ENCODE measurements at places on chromosomes 3 and 15. TPM values are rescaled to one million over a fixed set of nuclear protein-coding genes. Genes with fewer than 3 reads are reported as not detected.

DNA sequence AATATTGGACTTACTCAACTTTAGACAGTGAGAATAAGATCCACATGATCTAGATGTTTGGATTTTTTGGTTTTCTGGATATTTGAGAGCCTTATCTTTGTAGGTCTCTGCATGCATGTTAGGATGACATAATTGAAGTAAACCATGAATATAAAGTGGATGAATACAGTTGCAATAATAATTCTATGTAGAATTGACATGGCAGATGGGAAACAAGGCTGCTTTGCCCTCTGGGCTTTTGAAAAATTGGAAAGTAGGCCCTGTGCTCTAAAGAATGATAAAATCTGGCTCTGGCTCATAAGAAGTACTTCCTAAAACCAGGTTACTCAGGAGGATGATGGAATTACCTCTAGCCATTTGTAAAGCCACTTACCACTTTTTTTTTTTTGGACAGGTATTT lies 86.9 kb downstream of the ZNF609 start:
- DNase-seq, result no peak

DNA sequence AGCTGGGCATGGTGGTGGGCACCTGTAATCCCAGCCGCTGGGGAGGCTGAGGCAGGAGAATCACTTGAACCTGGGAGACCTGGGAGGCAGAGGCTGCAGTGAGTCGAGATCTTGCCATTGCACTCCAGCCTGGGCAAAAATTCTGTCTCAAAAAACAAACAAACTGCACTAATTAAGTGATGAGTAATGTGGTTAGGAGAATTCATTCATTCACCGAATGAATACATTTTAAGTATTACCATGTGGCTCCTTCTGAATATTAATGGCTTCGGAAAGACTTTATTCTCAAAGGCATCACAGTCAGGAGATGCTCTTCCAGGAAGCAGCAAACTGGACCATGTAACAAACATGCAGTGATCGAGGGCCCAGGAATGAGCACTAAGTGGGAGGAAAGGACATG lies 23.6 kb downstream of the SPTSSB start:
- no peak for DNase-seq

The PROK2 gene
- total RNA-seq, result not detected

The GP5 gene
- total RNA-seq, result 0.17 TPM

The RYR3 gene
- 2.0 TPM for total RNA-seq
